ENCODE measurements at places on chromosomes 7 and 10.

- no peak for DNase-seq
These were observed 66.8 kb downstream of the RHOBTB1 start for GRCh38 chr10:60877061-60877776.

DNA sequence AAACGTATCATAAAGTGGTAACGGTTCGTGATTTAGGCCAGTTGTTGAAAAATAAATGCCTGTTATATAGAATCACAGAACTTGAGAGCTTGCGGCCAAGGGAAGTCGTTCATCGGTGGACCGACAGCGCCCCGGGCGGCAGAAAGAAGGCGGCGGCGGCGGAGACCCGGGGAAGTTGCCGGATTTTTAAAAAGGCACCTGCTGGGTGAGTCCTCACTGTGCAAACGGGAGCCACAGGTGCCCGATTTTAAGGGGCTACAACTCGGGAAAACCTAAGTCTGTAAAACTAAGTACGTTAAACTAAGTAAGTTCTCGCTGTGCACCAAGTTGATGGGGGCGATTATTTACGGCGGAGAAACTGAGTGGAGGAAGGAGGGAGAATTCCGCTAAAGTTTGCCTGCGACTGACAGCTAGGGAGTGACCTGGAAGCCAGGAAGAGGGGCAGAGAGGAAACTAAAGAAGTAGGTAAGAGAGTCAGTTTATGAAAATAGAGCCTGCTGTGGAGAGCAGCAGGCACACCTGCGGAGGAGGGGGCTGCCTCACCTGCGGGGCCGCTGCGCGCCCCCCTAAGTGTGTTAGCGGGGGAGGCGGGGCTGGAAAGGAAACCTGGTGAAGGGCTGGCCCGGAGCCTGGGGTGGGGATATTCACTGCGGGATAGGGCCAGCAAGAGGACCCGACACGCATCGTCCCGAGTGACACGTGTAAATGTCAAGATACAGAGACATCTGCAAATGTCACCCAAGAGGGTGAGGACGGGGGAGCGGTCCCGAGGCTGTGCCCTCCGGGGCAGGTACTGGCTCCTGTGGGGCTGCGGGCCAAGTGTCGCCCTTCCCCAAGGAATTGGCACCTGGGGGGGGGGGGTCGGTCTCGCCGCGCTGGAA, 996 bp downstream of the ADAM12 start:
- DNase-seq = no peak

- DNase-seq = no peak
These were observed 1.2 kb downstream of the PTEN start for GRCh38 chr10:87864496-87865059.

GRCh38 chr10:75107756-75108683, 3.4 kb upstream of the SAMD8 start:
- DNase-seq = no peak

DNA sequence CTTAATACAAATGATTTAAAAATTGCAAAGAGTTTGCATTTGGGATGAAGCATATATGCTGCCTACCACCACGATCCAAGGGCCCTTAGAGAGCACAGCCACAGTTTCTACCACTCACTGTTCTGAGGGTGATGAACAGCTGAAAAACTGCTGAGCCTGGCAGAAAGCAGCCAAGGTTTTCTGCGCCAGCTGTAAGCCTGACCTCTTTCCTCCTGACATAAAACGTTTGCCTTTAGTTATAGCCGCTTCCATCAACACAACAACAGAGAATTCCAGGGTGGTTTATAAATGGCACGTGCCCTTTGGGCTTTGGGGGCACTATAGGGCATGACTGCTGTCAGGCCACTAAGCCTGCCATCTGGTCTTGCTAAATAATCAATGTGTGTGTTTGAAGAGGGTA, 222.8 kb downstream of the RELN start:
- no peak for DNase-seq

DNA sequence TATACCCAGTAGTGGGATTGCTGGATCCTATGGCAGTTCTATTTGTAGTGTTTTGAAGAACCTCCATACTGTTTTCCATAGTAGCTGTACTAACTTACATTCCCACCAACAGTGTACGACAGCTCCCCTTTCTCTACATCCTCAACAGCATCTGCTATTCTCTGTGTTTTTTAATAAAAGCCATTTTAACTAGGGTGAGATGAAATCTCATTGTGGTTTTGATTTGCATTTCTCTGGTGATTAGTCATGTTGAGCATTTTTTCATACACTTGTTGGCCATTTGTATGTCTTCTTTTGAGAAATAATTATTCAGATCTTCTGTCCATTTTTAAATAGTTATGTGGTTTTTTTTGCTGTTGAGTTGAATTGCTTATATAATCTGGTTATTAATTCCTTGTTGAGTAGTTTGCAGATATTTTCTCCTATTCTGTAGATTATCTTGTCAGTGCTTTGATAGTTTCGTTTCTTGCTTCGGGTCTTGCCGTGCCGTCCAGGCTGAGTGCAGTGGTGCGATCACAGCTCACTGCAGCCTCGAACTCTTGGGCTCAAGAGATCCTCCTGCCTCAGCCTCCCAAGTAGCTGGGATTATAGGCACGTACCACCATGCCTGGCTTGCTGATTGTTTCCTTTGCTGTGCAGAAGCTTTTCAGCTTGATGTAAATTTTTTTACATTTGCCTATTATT, 12.0 kb downstream of the MTG1 start:
- DNase-seq = no peak

- peak; percentile 56 for DNase-seq
These were observed 107.1 kb upstream of the HABP2 start for GRCh38 chr10:113445736-113446135.

GRCh38 chr10:33674491-33674890, 340.0 kb upstream of the NRP1 start:
- no peak for DNase-seq

GRCh38 chr10:31723106-31723750, 205.4 kb downstream of the ARHGAP12 start:
- DNase-seq = peak; percentile 57

- DNase-seq = no peak
These were observed 111.6 kb downstream of the ADARB2 start for GRCh38 chr10:1625731-1626130.

DNA sequence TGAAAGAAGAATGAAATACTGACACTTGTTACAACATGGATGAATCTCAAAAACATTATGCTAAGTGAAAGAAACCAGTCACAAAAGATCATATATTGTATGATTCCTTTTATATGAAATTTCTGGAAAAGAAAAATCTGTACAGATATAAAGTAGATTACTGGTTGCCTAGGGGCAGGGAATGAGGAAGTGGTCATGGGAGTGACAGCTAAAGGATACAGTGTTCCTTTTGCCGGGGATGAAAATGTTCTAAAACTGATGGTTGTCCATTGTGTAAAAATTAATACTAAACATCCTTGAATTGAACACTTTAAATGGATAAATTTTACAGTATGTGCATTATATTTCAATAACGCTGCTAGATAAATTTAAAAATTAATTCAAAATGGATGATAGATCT, 25.1 kb downstream of the ALOX5 start:
- peak; percentile 38 for DNase-seq

DNA sequence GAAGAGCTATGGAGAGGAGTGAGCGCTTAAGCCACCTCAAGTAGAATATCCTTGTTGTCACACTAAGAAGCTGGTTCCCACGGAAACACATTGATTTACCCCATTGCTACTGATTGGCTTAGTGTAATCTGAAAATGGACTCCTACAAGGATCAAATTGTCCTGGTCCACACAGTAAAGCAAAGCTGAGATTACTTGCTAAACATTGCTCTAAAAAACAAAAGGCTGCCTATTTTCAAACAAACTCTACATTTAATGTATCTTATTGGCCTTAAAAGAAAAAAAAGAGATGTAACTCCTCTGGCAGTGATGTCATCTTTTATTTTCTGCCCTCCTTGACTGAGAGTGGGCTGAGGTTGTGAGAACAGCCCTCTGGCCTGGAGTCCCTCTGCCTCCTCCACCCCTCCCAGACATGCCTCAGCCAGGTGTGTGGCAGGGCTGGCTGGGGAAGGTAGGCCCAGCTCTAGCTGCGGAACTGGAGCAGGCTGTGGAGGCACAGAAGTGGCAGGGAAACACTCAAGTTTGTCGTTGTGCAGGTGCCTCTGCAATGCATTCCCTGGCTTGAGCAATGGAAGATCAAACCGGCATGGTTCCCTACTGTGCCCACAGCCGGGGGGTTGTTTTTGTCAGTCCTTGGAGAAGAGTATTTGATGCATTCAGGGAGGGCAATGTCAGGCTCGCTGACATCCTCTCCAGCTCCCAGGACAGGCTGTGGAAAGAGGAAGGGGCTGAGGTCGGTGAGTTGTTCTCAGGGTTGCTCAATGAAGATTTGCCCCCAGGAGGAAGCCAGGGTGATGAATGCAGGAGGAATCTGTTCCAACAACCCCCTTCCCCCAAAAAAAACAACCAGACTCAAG, 9.1 kb downstream of the KLF6 start:
- peak; percentile 28 for DNase-seq

GRCh38 chr7:132650498-132650897, 74.2 kb upstream of the PLXNA4 start:
- no peak for DNase-seq

- DNase-seq = no peak
These were observed 21.4 kb upstream of the GPR146 start for GRCh38 chr7:1022801-1023465.

- DNase-seq = no peak
These were observed 145.7 kb downstream of the FGFR2 start for GRCh38 chr10:121452581-121452980.

GRCh38 chr7:12674053-12674452, 13.4 kb upstream of the ARL4A start:
- no peak for DNase-seq

DNA sequence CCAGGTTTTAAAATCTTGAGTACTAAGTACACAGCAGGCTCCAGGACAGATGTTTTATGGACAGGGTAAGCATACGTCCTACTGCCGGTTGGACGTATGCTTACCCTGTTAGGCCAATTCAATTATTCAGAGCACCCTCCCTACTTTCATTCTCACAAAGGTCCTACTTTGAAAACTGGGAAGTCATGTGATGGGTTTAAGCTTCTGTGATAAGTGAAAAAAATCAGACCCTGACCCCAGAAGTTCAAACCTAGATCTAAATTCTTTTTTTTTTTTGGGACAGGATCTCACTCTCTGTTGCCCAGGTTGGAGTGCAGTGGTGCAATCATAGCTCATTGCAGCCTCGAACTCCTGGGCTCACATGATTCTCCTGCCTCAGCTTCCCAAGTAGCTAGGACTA, 55.2 kb downstream of the HIPK2 start:
- DNase-seq = no peak

- DNase-seq = peak; percentile 98
These were observed 47.1 kb upstream of the SVIL start for GRCh38 chr10:29681676-29682448.

GRCh38 chr7:4189131-4189570, 492.9 kb upstream of the FOXK1 start:
- DNase-seq = no peak

DNA sequence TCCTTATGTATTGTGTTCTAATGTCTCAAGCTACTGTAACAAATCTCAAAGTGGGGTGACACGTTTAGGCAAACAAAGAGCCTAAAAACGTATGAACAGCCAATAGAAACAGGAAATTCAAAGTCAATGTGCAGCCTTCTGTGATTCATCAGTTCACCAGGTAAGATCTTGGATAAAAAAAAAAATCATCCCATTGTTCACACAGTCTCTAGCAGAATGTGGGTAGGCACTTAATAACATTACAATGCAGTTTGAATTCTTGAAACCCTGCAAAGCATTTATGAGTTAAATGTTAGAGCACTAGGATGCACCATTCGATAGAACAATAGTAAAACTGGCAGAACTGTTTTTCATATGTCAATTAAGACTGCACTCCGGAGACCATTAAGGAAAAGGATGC, 88.2 kb upstream of the HDAC9 start:
- no peak for DNase-seq

DNA sequence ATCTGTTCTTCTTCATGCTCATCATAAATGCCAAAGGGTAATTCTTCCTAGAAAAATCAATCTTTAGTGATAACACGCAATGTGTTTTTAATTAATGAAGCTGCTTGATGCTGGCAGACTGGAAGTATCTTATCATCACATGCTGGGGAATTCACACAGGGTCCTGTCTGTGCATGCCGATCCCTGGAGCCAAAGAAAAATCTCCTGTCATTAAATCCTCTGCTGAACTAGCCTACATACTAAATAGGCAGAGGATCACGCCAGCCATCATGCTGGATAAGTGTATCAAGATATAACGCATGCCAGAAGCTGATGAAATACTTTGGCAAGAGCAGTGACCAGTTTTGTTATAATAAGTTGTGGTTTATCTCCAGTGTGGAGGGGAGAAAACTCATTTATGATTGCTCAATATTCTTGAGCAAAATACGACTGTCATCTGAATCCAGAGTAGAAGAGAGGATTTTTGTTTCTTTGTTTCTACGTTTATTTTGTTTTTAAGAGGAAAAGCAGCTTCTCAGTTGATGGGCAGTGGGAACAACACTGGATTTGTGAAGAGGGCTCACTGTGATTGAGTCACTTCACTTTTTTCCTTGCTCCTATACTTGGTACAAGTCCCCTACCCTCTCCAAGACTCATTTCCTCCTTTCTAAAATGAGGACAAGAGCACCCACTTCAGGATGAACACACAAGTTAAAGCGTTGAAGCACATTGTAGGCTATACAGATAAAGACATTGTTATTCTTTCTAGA, 649.1 kb downstream of the TNS3 start:
- peak; percentile 90 for DNase-seq

DNA sequence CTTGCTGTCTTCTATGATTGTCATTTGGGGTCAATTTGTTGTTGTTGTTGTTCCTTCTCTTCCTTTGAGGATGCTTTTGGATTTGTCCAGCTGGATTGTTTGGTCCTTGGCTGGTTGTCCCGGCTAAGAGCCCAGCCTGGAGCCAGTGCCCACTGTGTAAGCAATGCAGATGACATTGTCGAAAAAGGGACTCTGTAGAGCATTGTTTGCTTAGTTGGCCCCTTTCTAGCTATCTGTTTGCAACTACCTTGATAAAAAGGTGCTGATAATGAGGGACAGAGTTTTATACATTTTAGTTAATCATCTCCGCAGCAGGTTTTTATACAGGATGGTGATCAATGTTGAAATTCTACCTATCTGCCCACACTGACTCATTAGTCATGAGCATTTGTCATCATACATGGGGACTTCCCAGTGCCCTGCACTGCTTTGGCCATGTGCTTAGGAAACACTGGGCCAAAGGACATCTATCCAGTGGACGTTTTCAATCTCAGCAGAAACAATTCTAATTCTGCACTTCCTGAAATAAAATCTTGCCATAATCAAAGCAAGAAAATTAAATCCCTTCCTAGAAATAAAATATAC, 311.9 kb downstream of the GRM8 start:
- no peak for DNase-seq

DNA sequence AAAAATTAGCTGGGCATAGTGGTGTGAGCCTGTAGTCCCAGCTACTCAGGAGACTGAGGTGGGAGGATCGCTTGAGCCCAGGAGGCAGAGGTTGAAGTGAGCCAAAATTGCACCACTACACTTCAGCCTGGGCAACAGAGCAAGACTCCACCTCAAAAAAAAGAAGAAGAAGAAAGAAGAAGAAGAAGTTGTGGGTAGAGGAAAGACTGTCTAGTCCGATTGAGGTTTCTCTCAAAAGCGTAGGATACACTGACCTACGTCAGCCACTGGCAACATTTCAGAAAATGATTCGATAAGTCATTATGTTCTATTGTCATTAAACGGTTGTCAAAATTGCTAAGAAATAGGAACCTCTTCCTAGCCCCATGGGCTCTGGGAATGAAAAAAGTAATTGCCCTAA, 22.3 kb upstream of the RHBDD2 start:
- peak; percentile 94 for DNase-seq

Measured in MV-4-11 (cell line).